HT-29 (cell line): ENCODE measurements at places on chromosomes 12 and 14.
A peak's percentile ranks its signal among the peaks of the same experiment; 100 is the strongest.

- DNase-seq = no peak
Measured at GRCh38 chr12:65460063-65460462, 181.6 kb downstream of the MSRB3 start.

DNA sequence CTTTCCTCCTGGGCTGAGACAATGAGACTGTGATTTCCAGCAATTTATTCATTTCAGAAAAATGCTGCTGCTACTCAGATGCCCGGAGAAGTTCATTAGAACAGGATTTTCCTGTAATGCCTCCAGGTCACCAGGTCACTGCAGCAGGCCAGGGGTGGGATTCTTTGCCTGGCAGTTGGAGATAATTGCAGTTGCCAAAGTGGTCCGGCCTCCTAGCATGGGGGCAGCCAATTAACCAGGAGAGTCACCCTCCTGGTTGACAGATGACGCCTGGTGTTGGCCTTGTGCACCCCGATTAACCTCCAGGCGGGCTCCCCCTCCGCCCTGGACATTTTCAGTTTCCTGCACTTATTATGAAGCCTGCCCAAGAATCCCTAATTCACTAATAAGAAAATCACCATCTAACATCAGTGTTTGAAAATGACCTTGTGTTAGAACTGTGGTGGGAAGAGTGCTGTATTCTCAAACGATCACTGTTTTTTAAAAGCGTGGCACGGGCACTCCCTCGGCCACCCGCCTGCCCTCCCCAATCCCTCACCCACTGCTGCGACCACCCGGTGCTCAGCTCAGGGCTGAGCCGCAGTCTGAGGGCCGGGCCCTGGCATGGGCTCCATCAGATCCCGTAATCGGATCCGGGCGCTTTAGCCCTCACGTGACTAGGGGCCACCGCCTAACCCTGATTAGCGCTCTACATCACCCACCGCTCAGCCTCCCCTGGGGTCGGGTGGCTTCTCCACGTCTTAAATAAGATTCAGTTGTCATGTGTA lies 12.9 kb downstream of the RIMBP2 start:
- no peak for DNase-seq

DNA sequence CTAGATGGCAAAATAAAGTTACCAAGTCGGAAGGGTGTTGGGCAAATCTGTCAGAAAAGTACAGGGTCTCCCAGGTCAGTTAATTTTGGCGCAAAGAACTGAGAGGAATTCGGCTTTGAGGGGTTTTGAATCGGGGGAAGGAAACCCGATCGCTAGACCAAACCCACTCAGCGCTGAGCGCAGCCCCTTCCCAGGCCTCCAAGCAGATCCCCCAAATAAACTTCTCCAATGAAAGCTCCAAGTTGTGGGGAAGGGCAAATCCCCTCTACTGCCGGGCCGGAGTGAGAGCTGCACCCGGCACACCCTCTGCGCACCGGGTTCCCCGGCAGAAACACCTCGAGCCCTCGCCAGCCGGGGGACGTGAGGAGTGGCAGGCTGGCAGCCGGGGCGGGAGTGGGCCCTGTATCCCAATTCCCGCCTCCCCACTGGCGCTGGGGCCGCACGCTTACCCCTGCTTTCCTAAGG lies 441 bp downstream of the E2F7 start:
- no peak for DNase-seq

DNA sequence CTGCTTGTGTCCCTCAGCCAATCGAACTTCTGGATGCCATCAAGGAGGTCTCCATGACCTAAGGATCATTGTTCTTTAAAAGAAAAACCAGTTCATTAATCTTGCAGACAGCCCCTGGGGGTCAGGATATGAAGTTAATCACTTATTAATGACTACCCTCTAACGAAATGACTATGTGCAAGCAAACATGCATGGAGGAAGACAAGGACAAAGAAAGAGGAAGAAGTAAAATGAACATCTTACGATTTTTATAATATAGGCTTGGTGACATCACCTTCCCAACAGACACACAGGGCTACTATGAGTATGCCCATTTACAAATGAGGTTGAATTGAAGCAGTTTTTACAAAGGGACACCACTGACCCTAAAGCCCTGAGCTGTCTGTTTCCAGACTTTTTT lies 111.1 kb upstream of the AMIGO2 start:
- no peak for DNase-seq

DNA sequence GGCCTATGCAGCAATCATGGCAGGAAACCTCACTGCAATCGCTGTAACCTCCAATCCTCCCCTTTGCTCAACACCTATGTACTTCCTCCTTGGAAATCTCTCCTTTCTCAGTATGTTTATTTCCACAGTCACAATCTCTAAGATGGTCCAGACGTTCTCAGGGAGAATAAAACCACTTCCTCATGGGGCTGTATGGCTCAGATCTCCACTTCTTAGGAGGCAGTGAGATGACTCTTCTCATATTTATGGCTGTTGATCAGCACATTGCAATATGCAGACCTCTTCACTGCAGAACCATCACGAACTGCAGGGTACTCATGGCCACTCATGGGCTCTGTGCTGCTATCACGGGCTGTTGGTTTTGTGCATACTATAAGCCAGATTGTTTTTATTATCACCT lies 17.1 kb upstream of the OR4K17 start:
- no peak for DNase-seq

- no peak for DNase-seq
Measured at GRCh38 chr14:97705976-97706375, 908.8 kb downstream of the VRK1 start.

GRCh38 chr14:33851931-33852330 lies 98.9 kb downstream of the EGLN3 start:
- DNase-seq = no peak

- no peak for DNase-seq
Measured at GRCh38 chr12:132071830-132072384, 72.2 kb downstream of the DDX51 start.

DNA sequence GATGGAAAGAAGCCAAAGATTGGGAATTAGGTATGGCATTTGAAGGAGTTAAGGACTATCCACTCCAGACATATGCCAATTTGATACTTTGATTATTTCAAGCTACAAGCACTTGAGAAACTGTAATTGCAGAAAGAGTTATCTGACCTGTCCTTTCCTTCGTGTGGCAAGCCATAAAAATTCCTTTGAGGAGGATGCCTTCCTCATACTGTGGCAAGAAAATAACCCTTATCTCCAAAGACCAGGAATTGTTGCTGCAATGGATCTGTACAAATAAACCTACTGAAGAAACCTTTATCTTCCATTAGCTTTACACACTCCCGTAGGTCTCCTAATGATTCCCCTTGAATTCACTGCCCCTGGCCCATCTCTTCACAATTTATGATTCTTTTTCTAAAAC lies 165.1 kb upstream of the AMIGO2 start:
- peak; percentile 56 for DNase-seq

- DNase-seq = peak; percentile 26
Measured at GRCh38 chr14:55448141-55448614, 7.8 kb upstream of the TBPL2 start.

GRCh38 chr14:99995700-99996356 lies 69.4 kb upstream of the EVL start:
- DNase-seq = peak; percentile 60

GRCh38 chr12:75289753-75290152 lies 40.4 kb downstream of the CAPS2 start:
- peak; percentile 54 for DNase-seq

DNA sequence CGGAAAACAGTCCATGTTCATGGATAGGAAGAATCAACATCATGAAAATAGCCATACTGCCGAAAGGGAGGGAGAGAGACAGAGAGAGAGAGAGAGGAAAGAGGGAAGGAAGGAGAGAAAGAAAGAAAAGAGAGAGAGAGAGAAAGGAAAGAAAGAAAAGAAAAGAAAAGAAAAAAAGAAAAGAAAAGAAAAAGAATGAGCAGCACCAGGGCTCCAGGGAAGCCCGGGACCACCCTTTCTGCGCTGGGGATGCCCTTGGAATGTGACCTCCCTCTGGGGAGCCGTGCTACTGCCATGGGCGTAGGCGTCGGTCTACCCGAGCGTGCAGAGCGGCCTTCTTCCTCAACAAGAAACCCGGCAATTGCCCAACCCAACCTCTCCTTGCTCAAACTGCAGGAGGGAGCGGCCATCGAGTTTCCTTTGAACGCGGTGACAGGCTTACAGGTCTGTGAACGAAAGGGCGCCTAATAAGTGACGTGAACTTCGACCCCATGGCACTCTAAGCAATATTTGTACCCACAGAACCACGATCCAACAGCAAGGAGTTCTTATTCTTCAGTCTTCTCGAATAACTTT lies 16.9 kb downstream of the OR6S1 start:
- peak; percentile 70 for DNase-seq

GRCh38 chr14:87005280-87005679 lies 987.7 kb downstream of the GALC start:
- no peak for DNase-seq

- DNase-seq = no peak
Measured at GRCh38 chr12:64621257-64621942, 11.1 kb downstream of the RASSF3 start.

GRCh38 chr14:60196291-60196690 lies 31.1 kb upstream of the DHRS7 start:
- no peak for DNase-seq

- DNase-seq = no peak
Measured at GRCh38 chr14:28719130-28719529, 47.5 kb upstream of the FOXG1 start.

DNA sequence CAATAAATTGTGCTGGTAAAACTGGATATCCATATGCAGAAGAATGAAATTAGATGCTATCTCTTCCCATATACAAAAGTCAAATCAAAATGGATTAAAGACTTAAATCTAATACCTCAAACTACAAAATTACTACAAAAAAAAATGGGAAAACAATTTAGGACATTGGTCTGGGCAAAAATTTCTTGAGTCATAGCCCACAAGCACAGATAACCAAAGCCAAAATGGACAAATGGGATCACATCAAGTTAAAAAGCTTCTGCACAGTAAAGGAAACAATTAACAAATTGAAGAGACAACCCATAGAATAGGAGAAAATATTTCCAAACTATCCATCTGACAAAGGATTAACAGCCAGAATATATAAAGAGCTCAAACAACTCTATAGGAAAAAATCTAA lies 264.6 kb downstream of the NUAK1 start:
- DNase-seq = no peak

DNA sequence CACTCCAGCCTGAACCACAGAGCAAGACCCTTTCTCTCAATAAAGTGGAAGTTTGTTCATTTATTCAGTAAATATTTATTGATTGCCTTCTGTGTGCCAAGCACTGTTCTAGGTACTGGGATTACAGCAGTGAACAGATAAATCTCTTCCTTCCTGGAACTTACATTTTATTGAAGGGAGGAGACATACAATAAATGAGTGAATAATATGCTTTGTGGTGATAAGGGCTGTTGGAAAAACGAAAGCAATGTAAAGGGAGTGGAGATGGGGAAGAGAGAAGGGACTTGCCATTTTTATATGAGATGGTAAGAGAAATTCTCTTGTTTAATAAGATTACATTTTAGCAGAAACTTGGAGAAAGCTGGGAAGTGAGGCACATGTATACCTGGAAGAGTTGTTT lies 1.6 kb downstream of the GSKIP start:
- no peak for DNase-seq

- no peak for DNase-seq
Measured at GRCh38 chr12:60921541-60921940, 1325.7 kb downstream of the SLC16A7 start.

GRCh38 chr14:37036669-37037341 lies 135.6 kb downstream of the SLC25A21 start:
- no peak for DNase-seq

GRCh38 chr12:6096527-6096926 lies 27.9 kb downstream of the VWF start:
- no peak for DNase-seq

DNA sequence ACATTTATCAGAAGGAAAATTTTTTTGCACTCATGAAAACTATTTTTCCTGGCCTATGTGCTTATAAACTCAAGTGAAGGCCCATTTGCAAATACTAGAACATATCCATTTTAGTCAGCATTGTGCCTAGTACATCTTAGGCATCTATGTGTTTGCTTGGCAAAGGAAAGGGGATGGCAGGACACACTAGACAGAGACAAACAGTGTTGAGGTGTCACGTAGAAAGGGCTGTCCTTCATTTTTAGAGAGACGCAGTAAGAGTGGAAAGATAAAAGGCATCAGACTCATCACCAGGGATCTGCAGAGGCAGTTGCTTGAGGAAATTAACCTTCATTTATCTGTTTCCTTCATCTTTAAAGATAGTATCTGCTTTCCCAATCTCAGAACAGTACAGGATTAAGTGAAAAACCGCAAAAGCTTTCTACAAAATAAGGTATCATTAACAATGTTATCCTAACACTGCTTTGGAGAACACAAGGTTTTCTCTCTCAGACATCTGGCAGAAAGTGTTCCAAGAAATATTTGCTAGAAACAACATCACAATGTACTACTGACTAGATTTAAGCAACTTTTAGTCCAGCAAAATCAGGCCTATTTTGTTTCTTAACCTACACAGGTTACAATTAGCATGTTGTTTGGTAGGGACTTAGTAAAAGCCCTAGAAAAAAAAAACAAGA lies 2.0 kb downstream of the YBX3 start:
- peak; percentile 32 for DNase-seq

- DNase-seq = no peak
Measured at GRCh38 chr12:53193040-53193439, 12.3 kb upstream of the CSAD start.

DNA sequence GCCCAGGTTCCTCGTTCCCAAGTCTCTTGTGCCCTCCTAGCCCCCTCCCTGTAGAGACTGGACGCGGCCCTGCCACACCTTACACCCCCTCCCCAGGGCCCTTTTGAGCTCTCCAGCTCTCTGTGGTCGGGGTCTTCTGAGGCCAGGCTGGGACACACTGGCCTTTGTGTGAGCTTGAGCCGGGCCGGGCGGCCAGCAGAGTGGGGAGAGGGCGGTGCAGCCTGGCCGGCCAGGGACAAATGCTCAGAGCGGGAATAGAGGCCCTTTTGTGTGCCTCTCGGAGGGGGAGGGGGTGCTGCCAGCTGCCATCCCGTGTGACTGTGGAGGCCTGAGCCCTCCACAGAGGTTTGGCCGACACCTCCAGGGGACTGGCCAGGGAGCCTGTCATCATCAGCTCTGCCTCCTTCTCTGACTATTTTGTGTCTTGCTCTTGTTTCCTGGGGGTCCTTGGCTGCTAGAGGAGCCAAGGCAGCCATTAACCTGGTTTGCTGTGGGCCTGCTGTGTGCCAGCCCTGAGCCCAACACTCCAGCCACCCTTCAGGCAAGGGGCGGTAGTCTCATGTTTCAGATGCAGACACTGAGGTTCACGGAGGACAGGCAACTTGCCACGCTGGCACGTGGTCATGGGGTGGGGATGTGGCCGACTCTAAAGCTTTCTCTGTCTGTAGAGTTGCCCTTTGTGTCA lies 13.6 kb downstream of the FAM222A start:
- no peak for DNase-seq

- DNase-seq = peak; percentile 39
Measured at GRCh38 chr12:62632411-62632918, 165.8 kb downstream of the MON2 start.
